ENCODE measurements at places on chromosomes 11 and 22. TPM values are rescaled to one million over a fixed set of nuclear protein-coding genes. Genes with fewer than 3 reads are reported as not detected.
A peak's percentile ranks its signal among the peaks of the same experiment; 100 is the strongest.

DNA sequence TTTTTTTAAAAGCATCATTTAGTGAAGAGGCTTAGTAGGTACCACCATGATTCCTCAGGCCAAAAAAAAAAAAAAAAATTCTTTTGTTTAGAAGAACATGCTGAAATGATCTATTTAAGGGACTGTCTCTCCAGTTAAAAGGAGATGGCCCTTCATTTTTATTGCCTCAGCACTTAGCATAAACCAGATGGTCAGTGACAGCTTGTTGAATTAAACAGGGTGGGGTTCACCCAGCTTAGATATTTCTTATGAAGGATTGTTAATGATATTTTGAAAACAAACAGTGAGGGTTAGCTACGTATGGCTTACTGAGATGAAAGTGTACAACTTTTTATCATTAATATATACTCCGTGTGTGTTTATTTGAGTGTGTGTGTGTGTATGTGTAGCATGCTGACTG lies 203.7 kb downstream of the FAM181B start:
- no peaks in the 10 kb centered on the region for H3K36me3 ChIP-seq
- H3K27me3 ChIP-seq: no peaks in the 10 kb centered on the region
- H3K4me3 ChIP-seq: no peak overlapping the region
- H3K27ac ChIP-seq: no peak overlapping the region

- H3K27ac ChIP-seq: no peak overlapping the region
- H3K4me1 ChIP-seq: peaks cover 8% of the 10 kb centered on the region
- no peaks in the 10 kb centered on the region for H3K27me3 ChIP-seq
- H3K36me3 ChIP-seq: no peaks in the 10 kb centered on the region
These were observed 517.2 kb downstream of the MN1 start for GRCh38 chr22:27284324-27284723.

FOLR2 gene
- not detected for total RNA-seq

DNA sequence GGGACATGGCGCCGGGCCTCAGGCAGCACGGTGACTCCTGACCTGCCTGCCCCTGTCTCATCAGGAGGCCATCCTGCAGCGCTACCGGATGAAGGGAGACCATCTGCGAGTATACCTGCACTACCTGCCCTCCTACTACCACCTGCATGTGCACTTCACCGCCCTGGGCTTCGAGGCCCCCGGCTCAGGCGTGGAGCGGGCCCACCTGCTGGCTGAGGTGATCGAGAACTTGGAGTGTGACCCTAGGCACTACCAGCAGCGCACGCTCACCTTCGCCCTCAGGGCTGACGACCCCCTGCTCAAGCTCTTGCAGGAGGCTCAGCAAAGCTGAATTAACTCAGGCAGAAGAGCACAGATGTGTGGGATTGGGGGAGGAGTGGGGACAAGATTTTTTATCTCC lies 10.2 kb upstream of the ST3GAL4 start:
- DNase-seq: no peak
- no peak overlapping the region for H3K4me3 ChIP-seq
- no peaks in the 10 kb centered on the region for H3K36me3 ChIP-seq
- H3K27ac ChIP-seq: peak overlapping the region; percentile 86
- H3K27me3 ChIP-seq: no peaks in the 10 kb centered on the region

DNA sequence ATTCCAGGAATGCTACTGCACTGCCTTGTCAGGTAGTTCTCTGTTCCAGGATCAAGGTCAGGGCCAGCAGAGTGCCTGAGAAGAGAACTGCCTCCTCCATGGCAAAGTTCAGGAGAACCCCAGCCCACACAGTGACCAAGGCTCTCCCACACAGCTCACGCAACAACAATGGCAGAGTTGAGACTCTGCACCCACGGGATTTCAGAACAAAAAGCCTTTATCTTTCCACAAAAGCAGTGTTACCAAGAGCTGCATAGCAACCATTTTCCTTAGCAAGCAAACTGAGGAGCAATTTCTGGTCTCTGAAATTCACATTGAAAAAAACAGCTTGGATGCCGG lies 11.1 kb downstream of the PLAAT3 start:
- H3K4me1 ChIP-seq: peaks cover 10% of the 10 kb centered on the region
- no peaks in the 10 kb centered on the region for H3K27me3 ChIP-seq
- H3K4me3 ChIP-seq: no peak overlapping the region
- no peaks in the 10 kb centered on the region for H3K36me3 ChIP-seq
- no peak overlapping the region for H3K27ac ChIP-seq

HMOX1 gene
- 14.1 TPM for total RNA-seq

- H3K27ac ChIP-seq: peak overlapping the region; percentile 75
- peaks cover 46% of the 10 kb centered on the region for H3K4me1 ChIP-seq
- H3K36me3 ChIP-seq: peaks cover 6% of the 10 kb centered on the region
These were observed 9.7 kb downstream of the MCAM start for GRCh38 chr11:119307219-119307618.

KLHL35 gene
- total RNA-seq: 0.91 TPM

DNA sequence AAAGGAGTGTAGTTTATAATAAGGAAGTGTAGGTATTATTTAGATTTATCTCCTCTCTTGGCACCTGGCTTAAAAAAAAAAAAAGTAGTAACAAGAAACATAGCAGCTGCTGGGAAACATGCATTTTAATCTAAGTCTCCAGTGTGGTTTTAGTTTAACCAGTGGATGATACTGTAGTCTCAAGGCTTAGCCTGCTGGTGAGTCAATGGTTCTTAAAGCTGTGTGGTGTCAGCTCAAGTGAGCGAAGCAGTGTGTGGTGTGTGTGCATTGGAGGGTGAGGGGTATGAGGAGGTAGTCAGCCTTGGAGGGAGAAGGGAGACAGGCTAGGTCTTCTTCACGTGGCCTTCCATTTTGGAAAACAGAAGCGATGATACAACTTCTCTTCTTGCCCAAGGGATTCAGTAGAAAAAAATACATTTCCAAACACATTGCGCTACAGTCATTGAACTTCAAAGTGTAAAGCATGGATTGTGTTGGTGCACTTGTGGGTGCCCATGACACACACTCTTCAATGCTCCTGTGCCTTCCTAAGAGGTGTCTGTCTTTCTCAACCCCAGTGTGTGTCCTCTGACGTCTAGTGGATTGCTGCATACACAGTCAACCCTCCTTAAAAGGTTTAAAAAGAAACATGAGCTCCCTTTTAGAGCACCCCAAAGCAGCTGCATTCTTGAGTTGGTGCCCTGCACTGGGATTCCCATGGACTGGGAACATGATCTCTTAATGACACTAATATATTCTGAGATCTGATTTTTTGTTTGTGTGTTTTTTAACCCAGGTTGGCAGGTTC lies 40.1 kb downstream of the ZBTB16 start:
- no peak overlapping the region for H3K4me3 ChIP-seq
- H3K27me3 ChIP-seq: no peaks in the 10 kb centered on the region
- DNase-seq: no peak
- no peak overlapping the region for H3K27ac ChIP-seq
- H3K36me3 ChIP-seq: no peaks in the 10 kb centered on the region

DNA sequence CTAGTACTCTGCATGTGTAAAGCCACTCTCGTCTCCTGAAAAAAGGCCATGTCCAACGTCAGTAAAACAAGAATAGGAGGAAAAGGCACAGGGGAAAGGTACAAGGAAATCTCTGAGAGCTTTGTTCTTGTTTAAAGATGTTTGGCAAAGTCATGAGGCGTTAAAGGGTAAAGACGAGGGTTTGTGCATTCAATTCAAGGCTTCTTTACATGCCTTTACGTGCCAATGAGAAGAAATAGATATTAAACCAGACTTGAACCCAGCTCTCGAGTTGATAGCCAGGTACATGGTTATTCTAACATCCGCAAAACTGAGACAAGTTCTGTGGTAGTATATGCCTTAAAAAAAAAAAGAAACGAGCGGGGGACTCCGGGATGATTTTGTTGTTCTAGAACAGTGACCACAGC lies 704 bp upstream of the CFL1 start:
- H3K27ac ChIP-seq: peak overlapping the region; percentile 98
- DNase-seq: no peak
- H3K4me3 ChIP-seq: peak overlapping the region; percentile 87

DNA sequence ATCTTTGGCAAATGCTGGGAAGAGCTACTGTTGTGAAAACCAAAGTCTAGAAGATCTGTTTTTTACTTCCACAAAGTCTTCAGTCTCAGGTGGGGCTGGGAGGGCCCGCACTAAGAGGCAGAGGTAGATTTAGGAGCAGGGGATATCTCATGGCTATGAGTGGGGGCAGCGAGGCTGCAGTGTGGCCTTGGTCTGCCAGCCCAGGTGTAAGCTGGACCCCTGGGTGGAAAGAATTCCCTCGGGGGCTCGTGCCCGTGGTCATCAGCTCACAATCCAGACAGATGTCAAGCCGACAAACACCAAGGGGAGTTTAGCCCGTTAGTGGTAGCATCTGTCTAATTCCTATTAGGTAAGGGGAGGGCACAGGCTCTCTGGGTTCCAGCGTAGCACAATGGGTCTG lies 9.0 kb downstream of the PKNOX2 start:
- no peak overlapping the region for H3K4me3 ChIP-seq
- H3K4me1 ChIP-seq: peaks cover 19% of the 10 kb centered on the region
- H3K36me3 ChIP-seq: no peaks in the 10 kb centered on the region

- H3K27me3 ChIP-seq: no peaks in the 10 kb centered on the region
- no peak overlapping the region for H3K4me3 ChIP-seq
- DNase-seq: no peak
These were observed 2.7 kb upstream of the CLMP start for GRCh38 chr11:123197711-123198110.

- no peak overlapping the region for H3K4me3 ChIP-seq
- H3K27ac ChIP-seq: no peak overlapping the region
- H3K36me3 ChIP-seq: no peaks in the 10 kb centered on the region
- H3K4me1 ChIP-seq: no peaks in the 10 kb centered on the region
- DNase-seq: no peak
These were observed 348.4 kb upstream of the NARS2 start for GRCh38 chr11:78922859-78923625.

DNA sequence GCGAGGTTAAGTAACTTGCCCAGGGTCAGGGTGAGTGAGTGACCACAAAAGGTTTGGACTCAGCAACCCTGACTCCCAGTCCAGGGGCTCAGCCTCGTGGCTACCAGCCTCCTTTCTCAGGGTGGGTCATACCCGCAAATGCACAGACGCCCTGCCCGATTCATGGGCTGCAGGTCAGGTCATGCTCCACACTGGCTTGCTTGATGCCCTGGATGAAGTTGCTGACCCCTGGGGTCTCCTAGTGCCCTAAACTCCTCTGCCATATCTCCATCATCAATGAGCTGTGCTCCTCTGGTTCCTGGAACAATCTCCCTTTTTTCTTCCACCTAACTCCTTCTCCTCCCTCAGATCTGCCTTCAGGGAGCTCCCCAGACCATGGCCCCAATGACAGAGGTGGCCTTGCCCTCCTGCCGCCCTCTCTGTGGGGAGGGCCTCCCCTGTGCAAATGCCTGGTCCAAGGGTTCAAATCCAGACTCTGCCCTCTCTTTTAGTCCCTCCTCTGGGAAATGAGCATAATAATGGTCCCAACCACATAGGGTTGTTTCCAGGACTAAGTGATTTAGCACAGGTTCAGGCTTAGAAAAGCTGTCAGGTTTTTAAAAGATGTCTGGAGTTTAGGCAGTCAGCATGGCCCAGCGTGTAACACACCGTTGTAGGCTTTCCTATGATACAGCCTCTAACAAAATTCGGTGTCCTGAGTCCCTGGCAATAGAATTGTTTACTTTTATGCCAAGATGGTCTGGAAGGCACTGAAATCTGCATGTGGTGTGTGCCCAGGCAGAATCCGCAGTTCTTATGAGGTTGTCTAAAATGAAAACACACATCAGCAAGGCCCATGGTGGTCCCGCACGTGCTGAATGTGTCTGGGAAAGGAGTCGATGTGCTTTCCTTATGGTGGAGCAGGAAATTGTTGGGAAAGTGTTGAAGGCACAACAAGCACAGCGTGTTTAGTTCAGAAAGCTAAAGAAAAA lies 63.6 kb downstream of the CD82 start:
- no peaks in the 10 kb centered on the region for H3K36me3 ChIP-seq
- H3K27ac ChIP-seq: peak overlapping the region; percentile 4
- H3K4me1 ChIP-seq: peaks cover 26% of the 10 kb centered on the region
- H3K4me3 ChIP-seq: no peak overlapping the region
- no peak for DNase-seq

CD3D gene
- 11.8 TPM for total RNA-seq

GRCh38 chr11:69969890-69970784 lies 108.0 kb upstream of the ANO1 start:
- DNase-seq: no peak
- H3K27me3 ChIP-seq: no peaks in the 10 kb centered on the region
- no peaks in the 10 kb centered on the region for H3K36me3 ChIP-seq

DNA sequence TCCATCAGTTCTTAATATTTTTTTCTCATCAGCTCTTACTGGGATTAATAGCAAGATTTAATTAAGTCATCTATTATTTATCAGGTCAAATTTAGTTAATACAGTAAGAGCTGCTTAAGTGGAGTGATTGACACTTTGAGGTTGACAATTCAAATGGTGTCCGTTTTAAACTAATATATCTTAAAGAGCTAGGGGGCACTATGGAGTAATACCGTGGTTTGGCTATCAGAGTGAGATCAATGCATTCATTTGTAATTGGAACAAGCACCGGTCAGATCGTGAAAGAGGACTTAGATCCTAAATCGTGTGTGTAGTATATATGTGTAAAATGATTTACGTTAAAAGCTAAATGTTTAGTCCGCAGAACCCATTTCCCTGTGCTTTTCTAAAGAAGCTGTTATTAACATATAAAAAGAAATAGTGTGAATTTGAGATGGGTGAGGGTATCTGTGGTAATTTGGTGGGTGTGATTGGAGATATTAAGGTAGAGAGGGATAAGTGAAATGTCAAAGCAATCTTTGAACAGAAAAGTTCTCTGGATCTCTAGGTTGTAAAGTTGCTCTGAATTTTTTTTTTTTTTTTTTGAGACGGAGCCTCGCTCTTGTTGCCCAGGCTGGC lies 2.3 kb downstream of the SIK2 start:
- no peaks in the 10 kb centered on the region for H3K27me3 ChIP-seq
- H3K27ac ChIP-seq: no peak overlapping the region
- peaks cover 11% of the 10 kb centered on the region for H3K4me1 ChIP-seq
- no peaks in the 10 kb centered on the region for H3K36me3 ChIP-seq

GRCh38 chr11:111081021-111081511 lies 164.5 kb upstream of the POU2AF2 start:
- no peak overlapping the region for H3K4me3 ChIP-seq
- no peaks in the 10 kb centered on the region for H3K27me3 ChIP-seq
- H3K27ac ChIP-seq: no peak overlapping the region

GRCh38 chr11:2382936-2383851 lies 6.1 kb downstream of the CD81 start:
- peak overlapping the region; percentile 48 for H3K4me3 ChIP-seq
- peaks cover 100% of the 10 kb centered on the region for H3K4me1 ChIP-seq
- H3K27me3 ChIP-seq: no peaks in the 10 kb centered on the region
- H3K36me3 ChIP-seq: peaks cover 30% of the 10 kb centered on the region
- DNase-seq: no peak

KRTAP5-2 gene
- not detected for total RNA-seq

DNA sequence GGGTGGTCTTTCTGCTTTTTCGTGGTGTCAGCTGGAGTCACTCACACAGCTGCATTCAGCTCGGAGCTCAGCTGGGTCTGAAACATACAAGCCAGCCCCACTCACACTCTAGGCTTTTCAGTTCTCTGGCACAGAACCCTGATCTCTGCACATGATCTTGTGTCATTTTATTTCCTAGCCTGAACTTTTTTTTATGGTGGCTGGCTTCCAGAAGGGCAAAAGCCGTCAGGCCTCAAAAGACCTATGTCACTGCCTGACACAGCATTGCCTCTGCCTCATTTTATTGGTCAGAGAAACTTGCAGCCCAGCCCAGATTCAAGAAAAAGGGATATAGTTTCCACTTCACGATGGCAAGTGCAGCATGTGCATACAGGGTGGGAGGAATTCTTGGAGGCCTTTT lies 117.8 kb downstream of the NTM start:
- no peak for DNase-seq
- H3K36me3 ChIP-seq: no peaks in the 10 kb centered on the region
- H3K4me3 ChIP-seq: no peak overlapping the region
- H3K4me1 ChIP-seq: no peaks in the 10 kb centered on the region
- H3K27me3 ChIP-seq: no peaks in the 10 kb centered on the region
- no peak overlapping the region for H3K27ac ChIP-seq

- H3K27ac ChIP-seq: no peak overlapping the region
- H3K4me1 ChIP-seq: no peaks in the 10 kb centered on the region
- no peak overlapping the region for H3K4me3 ChIP-seq
- H3K27me3 ChIP-seq: no peaks in the 10 kb centered on the region
- DNase-seq: no peak
These were observed 230.2 kb downstream of the NTM start for GRCh38 chr11:131600628-131601027.
